ENCODE measurements at places on chromosomes 13 and 19. TPM values are rescaled to one million over a fixed set of nuclear protein-coding genes. Genes with fewer than 3 reads are reported as not detected.

DNA sequence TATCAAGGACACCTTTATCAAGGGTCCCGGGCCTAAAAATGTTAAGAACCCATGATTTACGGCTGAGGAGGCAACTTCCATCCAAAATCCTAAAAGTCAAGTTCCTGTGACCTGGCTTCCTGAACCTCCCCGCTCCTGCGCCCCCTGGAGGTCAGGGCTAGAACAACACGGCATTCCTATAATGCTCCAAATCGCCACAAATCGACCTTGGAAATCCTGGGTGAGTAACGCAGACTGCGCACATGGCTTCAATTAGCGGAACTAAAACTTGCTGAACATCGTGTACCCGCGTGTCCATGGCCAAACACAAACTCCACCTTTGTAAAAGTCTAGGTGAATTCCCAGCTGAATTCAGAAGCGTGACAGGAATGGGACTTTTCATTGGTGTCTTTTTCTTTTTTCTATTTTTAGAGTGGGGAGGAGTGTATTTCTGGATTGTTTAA, 4.3 kb upstream of the C5AR1 start:
- DNase-seq, result peak; percentile 44

DNA sequence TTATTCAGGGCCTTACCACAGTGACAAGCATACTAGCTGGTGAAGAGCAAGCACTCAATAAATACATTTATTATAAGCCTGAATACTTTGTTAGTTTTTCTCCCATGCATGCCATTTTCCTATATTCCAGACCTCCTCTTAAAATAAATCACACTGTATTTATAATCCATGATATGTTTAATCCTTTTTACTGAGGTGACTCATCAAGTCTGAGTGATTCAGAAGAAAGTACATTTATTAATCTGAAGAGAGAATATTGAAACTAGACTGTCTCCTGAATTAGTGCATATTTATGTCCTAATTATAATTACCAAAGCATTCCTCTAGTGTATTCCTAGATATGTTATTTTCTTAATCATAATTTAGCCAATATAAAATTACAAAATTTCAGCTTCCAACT, 323.3 kb downstream of the NALCN start:
- no peak for DNase-seq

GRCh38 chr13:113110852-113111315, 5.3 kb downstream of the F7 start:
- DNase-seq, result peak; percentile 32

DNA sequence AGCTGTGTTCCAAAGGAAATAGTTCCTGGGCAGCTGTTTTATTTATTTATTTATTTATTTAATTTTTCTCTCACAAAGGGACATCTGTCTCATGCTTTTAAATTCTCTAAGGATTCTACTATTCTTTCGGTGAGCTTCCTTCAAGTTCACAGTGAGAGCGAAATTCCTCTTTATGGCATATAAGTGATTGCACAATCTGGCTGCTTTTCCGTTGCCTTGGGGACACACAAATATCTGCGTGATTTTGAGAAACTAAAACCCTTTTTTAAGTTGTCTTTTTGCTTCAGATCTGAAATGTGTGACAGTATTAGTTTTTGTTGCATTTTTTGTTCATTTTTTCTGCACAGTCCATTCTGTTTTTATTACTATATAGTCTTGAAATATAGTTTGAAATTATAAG, 19.2 kb downstream of the ZNF486 start:
- DNase-seq, result no peak

DNA sequence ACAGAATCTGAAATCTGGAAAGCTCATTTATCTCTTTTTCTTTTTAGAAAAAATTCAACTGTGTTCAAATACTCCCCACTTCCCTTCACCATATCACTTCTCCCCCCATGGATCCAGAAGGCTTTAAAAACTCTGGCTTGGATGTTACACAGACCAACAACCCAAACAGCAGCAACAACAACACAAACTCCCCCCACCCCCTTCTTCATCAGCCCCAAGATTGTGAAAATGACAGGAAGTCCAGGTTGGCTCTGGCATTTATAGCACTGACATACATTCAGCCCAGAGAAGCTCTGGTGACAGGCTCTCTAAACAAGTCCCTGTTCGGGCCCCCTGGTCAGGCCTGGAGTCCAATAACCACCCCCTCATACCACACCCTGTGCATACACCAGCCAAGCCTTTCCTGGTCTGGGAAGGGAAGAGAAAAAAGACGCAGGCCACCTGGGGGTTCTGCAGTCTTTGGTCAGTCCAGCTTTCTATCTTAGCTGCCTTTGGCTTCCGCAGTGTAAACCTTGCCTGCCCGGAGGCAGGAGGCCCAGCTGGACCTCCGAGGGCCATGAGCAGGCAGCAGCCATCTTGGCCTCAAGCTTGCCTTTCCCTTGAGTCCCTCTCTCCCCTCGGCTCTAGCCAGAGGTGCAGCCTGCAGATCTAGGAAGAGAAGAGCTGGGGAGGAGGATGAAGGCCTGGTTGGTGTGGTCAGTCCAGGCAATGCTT, 6.8 kb downstream of the CDX2 start:
- DNase-seq, result no peak

DNA sequence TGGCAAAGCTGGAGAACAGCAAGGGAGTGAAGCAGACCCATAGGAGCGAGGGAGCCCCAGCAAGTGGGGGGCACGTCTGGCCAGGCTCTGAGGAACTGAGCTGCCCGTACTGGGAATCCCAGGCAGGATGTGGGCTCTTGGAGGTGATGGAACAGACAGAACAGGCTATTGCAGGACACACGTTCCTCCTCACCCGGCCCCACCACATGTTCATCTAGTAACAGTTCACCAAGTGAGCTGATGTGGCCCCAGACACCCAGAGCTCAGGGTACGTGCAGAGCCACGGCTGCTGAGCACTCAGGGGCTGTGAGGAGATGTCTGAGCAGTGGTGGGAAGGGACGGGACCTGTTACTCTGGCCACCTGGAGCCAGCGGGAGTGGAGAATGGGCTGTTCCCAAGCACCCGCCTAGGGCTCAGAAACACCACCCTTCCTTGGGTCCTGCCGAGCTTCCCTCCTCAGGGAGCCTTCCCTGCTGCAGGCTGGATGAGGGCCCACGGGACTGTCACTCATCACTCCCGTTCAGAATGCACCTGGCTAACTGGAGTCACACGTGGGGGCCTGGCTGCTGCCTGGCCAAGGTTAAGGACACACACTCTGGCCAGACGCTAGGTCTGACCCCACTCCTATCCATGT, 18.4 kb downstream of the ELL start:
- no peak for DNase-seq

- DNase-seq, result no peak
Measured at GRCh38 chr19:21626924-21627697, 121.7 kb downstream of the ZNF429 start.

The CYP4F8 gene
- total RNA-seq, result not detected

The CGB8 gene
- not detected for total RNA-seq

The C5AR2 gene
- 0.19 TPM for total RNA-seq
